SHP77 treated with DMSO at 0.1 percent for 48 hours (cell line): ENCODE measurements at places on chromosomes 4 and X.

GRCh38 chrX:12892716-12893115 lies 13.7 kb upstream of the TLR8 start:
- no peak for DNase-seq

- DNase-seq = no peak
Measured at GRCh38 chrX:133654811-133655210, 239.5 kb upstream of the GPC4 start.

DNA sequence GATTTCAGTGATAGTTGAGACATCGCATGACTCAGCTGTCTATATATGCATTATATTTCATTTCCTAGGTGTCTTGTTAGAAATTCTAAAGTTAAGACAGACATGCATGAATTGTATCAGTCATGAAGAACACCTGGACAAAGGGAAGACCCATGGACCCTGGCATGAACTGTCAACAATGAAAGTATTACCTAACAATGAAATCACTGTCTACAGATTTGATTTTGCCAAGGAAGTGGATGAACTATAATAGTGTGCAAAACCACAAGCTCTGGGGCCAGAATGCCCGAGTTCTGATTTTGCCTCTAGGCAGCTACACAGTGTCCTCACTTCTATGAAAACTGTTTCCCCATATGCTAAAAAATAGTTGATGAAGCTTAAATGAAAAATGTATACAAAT lies 386.1 kb downstream of the NLGN4X start:
- no peak for DNase-seq

- no peak for DNase-seq
Measured at GRCh38 chrX:19543951-19544381, 28.7 kb upstream of the MAP3K15 start.

- DNase-seq = no peak
Measured at GRCh38 chr4:73815145-73815544, 21.3 kb upstream of the CXCL6 start.

- DNase-seq = no peak
Measured at GRCh38 chrX:1002611-1003010, 209.8 kb downstream of the CRLF2 start.

DNA sequence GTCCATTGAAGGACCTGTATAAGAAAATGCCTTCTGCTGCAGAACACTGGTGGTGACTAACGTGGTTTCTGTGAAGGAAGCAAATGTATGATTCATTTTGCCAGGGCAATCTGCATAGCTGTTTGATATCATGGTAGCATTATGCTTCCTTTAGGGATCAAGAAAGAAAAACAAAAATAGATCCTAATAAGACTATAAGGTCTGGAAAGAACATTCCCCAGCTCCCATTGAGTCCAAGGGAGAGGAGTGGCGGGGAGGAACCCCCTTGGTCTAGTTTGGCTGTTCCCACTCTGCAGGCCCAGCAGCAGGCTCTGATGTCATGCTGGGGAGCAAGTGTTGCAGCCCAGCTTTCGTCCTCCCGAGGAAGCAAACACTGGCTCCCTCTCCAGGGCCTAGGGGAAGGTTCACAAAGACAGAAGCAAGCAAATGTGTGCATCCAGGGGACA lies 154.5 kb upstream of the GALNT7 start:
- no peak for DNase-seq

GRCh38 chr4:149738156-149738555 lies 77.5 kb downstream of the IQCM start:
- no peak for DNase-seq

DNA sequence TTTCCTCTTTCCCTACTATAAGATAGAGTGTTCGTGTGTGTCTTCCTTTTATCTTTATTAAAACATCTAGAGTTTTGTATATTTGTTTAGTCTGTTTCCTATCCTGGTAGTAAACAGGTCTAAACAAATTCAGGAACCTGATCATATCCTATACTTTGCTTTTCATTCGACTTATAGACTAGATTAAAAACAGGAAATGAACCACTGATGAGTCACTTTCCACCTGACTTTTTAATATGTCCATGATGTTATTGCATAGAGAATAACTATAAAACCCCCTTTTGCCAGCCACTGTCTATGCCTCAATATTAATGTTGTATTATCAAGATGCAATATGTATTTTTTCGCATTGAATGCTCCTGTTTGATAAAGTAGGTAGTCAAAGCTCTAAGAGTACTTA lies 1794.0 kb downstream of the STIM2 start:
- no peak for DNase-seq

DNA sequence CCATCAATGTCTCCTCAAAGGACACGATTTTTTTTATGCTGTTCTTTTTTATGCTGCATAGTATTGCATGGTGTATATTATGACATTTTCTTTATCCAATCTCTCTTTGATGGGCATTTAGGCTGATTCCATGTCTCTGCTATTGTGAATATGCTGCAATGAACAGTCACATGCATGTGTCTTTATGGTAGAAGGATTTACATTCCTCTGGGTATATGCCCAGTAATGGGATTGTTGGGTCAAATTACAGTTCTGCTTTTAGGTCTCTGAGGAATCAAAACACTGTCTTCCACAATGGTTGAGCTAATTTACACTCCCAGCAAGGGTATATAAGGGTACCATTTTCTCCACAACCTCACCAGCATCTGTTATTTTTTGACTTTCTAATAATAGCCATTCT lies 113.9 kb downstream of the GRIA3 start:
- DNase-seq = no peak

- DNase-seq = peak; percentile 41
Measured at GRCh38 chr4:38842994-38843393, 13.6 kb downstream of the TLR6 start.

DNA sequence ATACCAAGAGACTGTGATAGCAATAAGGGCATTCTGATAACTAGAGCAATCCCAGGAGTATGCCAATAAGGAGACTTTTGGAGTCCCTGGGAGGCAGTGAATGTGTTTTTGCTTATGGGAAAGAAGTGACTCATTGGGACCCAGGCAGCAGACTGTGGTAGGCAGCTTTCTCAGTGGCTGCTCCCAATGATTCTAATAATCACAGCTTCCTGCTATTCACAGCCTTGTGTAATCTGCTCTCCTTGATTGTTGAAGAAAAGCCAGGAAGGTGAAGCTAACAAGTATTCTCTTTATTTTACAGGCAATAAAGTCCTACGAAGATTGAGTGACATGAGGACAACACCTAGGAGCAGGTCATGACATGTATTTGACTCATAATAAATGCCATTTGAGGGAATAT lies 70.3 kb upstream of the DDX60 start:
- DNase-seq = no peak

DNA sequence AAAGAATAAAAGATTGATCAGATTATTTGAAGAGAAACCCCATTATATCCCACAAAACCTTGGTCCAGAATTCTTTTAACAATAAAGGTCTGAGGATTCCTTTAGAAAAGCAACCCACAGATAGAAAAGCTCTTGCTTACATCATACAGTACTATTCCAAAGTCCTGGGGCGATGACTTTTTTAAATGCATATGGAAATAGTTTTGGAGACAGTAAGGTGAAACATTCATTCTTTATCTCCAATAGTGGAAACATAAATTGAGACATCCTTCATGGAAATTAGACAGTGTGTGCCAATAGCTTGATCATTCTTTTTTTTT lies 85.7 kb upstream of the UCP1 start:
- no peak for DNase-seq

GRCh38 chr4:124872659-124873058 lies 160.1 kb upstream of the ANKRD50 start:
- no peak for DNase-seq

DNA sequence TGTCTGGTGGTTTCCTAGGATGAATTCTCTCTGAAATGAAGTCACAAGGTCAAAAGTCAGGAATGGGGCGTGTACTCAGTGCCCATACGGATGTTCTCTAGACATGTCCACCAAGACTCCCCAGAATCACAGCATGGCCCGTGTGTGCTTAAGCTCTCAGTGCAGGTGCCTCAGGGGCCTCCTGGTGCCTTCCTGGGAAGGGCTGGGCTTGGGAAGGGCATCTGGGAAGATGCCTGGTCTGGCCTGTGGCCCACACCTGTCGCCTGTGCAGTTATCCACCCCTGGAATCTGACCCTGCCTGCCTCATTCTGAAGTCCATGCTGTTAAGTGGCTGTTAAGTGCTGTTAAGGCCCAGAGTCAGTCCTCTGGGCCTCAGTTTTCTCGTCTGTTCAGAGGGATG lies 31.2 kb downstream of the SORCS2 start:
- DNase-seq = no peak

DNA sequence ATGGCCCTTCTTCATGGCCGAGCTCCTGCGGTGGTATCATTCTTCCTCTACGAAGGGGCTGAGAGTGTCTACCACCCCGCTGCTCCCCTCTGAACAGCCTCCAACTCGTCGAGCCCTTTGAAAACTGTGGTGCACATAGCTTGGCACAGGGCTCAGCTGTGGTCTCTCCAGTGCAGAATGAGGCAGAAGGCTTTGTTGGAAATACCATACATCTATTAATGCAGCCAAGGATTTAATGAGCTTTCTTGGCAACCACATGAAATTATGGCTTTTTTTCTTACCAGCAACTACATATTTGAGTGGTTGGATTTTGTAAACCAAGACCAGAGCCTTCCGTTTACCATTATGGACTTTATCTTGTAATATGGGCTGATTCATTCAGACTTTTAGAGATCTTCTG lies 61.7 kb upstream of the CBR4 start:
- DNase-seq = no peak

GRCh38 chr4:147589586-147589985 lies 27.6 kb upstream of the TMEM184C start:
- no peak for DNase-seq

- no peak for DNase-seq
Measured at GRCh38 chr4:53009824-53010223, 147.7 kb downstream of the RASL11B start.

- DNase-seq = no peak
Measured at GRCh38 chr4:73267050-73267449, 8.5 kb upstream of the ANKRD17 start.

DNA sequence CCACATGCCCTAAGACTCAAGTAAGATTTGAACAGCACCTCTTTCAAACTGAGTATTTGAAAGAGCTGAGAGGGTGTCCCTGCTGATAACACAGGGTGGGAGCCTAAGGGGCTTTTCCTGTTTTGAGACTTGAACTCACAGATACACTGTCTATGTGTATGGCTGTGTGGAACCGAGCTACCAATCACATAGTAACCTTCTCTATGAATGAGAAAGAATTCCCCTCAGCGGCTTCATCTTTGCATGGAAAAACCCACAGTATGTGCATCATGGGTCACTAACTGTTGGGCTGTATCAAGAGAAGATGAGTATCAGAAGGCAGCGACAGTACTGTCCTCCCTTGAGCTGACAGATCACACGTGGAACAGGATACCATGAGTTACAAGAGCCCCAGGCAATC lies 336.3 kb downstream of the AFF2 start:
- no peak for DNase-seq

GRCh38 chr4:1043651-1044468 lies 32.4 kb downstream of the FGFRL1 start:
- DNase-seq = no peak

GRCh38 chr4:57763070-57763469 lies 652.9 kb upstream of the IGFBP7 start:
- no peak for DNase-seq
